Daoy (cell line): ENCODE measurements at places on chromosomes 2 and 18. TPM values are rescaled to one million over a fixed set of nuclear protein-coding genes. Genes with fewer than 3 reads are reported as not detected.

The TDRD15 gene
- total RNA-seq, result 5.2 and 6.7 TPM in 2 replicates

The HJURP gene
- 85.5 and 86.3 TPM in 2 replicates for total RNA-seq

The NR4A2 gene
- total RNA-seq, result 0.06 TPM in 1 of 2 replicates, not detected in the other

The DNER gene
- 7.1 and 14.3 TPM in 2 replicates for total RNA-seq

The WBP1 gene
- 30.9 and 37.0 TPM in 2 replicates for total RNA-seq
